ENCODE measurements at places on chromosomes 7 and 10. TPM values are rescaled to one million over a fixed set of nuclear protein-coding genes. Genes with fewer than 3 reads are reported as not detected.

Gene TMEM229A
- total RNA-seq = not detected

Gene GIMAP4
- total RNA-seq = 41.7 TPM

Gene ALOX5
- 153 TPM for total RNA-seq

Gene HOXA5
- total RNA-seq = 25.9 TPM

Gene OR2A12
- total RNA-seq = not detected

Gene GIMAP5
- 49.5 TPM for total RNA-seq

DNA sequence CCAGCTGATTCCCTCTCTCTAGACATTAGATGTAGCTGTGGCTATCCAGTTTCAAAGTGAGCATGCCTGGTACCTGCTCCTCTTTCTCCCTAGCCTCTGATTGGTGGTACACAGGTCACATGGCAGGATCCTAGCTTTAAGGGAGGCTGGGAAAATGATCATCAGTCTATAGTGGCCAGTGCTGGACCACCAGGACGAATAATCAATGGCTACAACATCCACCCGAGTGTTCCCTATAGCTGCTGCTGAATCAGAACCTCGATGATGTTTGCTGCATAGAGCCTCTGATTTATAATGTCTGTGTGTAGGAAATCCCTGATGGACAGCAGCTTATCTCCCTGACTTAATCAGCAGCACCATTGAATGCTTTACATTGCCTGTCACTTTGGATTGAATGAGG lies 28.9 kb upstream of the LMTK2 start:
- DNase-seq = no peak

DNA sequence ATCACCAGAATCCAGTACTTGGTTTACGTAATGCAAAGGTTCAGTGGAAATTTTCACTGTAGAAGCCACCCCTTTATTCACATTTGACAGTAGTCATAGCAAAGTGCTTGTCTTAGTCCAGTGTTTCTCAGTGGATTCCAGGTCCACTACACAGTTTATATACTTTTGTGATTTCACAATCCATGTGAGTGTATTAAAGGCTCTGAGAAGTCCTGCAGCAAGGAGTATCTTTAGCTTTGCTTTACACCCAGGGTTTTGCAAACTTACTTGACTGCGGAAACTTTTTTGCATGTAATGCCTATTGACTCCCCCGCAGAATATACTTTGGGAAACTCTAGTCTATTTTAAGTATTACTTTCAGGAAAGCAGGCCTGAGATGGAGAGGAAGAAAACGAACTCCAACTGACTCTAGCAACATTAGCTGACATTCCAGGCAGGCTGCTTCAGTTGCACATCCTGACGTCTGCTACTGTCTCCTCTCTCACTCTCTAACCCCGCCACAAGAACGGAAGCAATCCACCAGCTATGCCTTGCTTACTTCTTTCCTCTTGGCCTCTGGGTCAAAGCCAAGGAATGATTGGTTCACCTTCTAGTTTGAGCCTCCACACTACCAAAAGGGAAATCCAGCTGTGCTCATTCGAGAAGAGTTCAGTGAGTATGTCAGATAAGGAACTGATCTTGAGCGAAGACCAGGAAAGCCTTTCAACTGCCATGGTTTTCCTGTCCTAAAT lies 6.2 kb downstream of the PLXNA4 start:
- no peak for DNase-seq

DNA sequence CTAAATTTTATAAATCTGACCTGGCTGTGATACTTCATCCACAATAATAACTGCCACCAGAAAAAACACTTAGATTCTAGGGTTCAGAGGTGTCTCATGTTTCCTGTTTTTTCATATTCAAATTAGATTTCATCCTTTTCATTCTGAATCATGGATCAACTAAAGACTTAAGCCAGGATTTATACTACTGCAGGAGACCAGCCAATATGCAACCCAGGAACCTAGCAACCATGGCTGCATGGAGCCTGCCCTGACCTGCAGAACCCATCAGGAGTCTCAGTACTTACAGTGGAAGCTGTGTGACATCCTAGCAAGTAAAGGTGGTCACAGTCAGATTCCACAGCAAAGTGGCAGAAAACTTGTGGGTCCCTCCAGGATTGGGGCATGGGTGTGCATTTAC lies 40.5 kb upstream of the RNF148 start:
- DNase-seq = no peak

- no peak for DNase-seq
Observed at GRCh38 chr10:102998399-102998907, 80.4 kb downstream of the CNNM2 start.

DNA sequence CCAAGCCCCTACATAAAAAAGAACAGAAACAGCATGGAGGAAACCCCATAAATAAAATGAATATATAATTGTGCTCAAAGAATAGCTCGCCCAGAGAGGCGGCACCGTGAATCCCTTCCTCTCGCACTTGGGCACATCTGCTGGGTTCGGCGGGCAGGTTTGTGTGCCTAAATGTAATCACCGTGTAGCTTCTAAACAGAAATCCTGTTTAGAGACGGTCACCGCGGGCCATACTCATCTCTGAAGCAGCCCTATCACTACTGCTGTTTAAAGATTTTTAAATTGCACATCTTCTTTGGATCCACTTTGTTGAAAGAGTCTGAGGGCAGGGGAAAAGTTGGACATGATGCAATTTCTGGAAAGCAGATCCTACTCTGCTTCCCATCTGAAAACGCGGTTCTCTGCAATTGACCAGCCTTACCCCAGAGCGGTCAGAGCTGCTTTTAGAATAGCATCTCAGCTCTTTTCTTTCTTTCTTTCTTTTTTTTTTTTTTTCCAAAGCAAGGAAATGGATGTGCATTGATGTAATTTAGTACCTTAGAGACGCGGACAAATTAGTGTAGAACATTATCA lies 6.4 kb downstream of the DRGX start:
- DNase-seq = no peak

GRCh38 chr10:66006411-66006810 lies 919.4 kb upstream of the LRRTM3 start:
- DNase-seq = no peak

DNA sequence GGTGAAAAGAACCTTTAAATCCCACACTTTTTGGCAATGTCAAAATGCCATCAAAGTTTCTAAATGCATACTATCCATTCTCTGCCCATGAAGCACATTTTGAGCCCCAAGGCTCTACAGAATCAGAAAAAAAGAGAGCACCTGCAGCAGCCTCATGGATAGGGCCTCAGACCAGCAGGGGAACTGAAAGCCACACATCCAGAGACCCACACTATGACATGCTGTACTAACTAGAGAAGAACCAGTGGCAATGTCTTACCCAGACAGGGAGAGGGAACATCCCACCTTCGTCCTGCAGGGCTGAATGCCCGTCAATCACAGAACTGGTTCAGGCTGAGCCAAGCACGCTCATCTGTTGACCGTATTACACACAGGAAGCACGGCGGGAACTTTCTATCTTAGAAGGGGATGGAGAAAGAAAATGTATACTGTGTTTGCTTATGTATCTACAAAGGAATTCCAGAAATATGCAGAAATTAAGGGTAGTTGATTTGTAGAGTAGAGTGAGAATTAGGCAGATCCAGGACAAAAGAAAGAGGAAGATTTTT lies 237.2 kb downstream of the GLI3 start:
- no peak for DNase-seq
